T-helper 1 cell (primary cell): ENCODE measurements at places on chromosomes 7 and 10.

DNA sequence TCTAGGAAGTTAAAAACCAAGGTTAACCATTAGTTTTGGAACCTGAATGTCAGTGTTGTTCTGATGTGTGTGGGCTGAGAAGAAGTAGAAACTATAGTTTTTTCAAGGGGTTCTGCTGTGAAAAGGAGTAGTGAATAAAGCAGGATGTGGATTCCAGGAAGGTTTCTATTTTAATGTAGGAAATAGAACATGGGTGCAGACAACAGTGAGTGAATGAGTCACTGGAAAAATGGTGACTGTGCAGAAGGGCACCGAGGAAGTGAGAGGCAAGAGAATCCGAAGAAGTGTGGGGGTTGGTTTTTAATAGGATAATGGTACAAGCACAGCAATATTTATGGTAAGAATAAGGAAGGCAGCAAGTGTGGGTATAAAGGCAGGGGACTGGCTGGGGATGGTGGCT lies 120.4 kb downstream of the ARHGAP21 start:
- no peak for DNase-seq

- DNase-seq: no peak
Measured at GRCh38 chr7:45459476-45459875, 114.7 kb upstream of the ADCY1 start.

DNA sequence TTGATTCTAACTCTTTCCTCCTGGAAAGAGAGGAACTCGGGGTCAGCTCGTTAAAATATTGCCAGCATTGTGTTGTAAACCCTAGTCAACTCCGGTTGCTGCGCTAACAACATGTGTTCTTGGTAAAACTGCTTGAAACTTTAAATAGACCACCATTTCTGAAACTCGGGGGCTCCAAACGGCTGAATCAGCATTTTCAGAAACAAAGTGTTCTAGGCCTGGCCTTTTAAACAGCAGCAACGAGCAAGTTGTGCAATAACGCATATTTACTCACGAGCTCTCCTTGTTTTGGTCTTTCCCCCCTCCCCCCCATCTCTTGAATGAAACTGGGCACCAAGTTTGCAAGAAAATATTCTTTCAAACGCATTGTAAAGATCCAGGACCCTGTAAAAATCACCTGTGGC lies 9.2 kb upstream of the GRB10 start:
- no peak for DNase-seq

- peak; percentile 43 for DNase-seq
Measured at GRCh38 chr7:123865517-123866117, 20.6 kb downstream of the HYAL4 start.

DNA sequence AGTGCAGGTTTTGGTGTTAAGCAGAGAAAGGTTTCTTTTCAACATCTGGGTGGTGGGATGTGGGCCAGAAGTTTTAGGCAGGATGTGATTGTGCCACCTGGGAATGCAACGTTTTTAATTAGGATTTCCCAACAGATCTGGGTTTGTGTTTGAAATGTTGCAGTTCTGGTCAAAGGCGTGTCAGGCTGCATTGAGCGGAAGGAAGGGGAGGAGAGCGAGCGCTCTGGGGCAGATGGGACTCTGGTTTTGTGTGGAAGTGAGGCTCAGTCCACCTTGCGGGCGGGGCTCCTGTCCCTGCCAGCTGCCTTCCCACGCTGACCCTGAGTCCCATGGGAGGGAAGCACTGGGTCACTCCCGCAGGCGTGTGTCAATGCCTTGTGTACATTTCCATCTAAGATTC lies 767.7 kb downstream of the KCNMA1 start:
- DNase-seq: no peak

DNA sequence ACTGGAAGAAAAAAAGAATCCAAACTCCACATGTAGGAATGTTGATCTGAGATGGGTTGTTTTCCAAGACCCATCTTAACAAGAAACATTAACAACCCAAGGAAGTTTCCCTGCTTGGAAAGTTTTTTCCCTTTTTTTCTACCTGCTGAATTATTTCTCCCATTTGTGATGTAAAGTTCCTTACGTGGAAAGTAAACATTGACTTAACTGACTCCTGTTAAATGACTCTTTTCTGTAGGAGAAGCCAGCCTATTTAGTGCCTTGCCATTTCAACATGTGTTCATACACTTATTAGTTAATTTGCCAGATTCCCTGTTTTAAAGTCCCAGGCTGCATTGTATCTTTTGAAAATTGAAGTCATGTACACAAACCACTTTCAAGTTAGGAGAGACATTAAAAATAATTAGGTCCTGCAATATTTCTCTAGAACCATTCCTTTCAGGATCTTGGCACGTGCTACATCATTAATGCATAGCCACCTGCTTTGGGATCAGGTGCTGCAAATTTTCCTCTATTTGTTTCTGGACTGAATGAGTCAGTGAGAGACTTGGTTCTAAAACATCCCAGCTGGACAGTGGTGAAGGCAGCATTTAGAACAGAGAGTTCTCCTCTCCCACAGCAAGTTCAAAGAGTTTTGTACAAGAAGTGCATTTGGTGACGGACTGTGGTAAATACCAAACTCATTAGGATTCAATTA lies 698.5 kb downstream of the SUGCT start:
- no peak for DNase-seq

DNA sequence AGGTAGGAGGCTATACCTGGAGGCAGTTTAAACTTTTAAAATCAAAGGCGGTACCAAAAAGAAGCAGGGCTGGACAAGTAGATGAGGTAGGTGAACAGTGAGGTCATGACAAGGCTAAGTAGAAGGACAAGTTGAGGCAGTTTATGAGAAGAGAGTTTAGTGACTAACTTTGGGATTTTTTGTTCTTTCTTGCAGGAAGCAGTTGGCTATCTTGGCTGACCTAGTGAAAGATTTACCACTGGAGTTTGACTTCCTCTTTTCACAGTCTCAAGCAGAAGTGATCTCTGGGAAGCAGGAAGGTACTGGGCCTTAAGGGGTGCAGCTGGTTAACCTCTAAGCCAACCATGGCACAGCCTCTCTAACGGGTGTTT lies 26.3 kb downstream of the ENTPD7 start:
- no peak for DNase-seq

DNA sequence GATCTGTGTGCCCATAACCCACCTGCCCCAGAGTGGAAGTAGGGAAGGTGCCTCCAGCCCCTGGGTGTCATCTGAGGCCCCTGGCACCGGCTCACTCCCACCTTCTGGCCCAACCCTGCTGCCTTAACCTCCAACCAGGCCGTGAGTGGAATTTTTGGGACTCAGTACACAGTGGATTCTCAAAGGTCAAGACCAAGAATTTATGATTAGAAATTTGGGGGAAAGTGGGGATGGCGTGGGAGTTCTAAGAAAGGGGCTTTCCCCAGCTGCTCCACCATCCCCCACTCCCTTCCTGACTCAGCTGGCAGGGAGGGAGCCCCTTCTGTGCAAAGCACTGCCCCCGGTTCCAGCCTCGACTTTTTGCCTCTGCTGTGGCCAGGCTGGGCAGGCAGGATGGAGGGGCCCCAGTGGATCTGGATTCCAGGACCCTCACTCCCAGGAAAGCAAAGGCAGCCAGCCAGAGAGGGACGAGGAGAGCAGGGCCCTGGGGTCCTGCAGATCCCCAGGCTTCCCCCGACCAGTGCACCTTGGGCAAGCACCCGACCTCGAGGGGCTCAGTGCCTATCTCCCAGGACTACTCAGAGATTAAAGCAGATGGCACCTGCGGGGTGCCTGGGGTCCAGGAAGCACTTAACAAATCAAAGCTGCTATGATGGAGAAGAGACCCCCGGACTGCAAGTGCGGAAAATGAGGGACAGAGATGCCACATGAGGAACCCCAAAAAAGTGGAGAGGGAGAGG lies 12.8 kb downstream of the SPOCK2 start:
- no peak for DNase-seq

- no peak for DNase-seq
Measured at GRCh38 chr7:106768324-106768751, 96.7 kb upstream of the PIK3CG start.

- DNase-seq: no peak
Measured at GRCh38 chr7:88309819-88310218, 3.1 kb upstream of the STEAP4 start.

DNA sequence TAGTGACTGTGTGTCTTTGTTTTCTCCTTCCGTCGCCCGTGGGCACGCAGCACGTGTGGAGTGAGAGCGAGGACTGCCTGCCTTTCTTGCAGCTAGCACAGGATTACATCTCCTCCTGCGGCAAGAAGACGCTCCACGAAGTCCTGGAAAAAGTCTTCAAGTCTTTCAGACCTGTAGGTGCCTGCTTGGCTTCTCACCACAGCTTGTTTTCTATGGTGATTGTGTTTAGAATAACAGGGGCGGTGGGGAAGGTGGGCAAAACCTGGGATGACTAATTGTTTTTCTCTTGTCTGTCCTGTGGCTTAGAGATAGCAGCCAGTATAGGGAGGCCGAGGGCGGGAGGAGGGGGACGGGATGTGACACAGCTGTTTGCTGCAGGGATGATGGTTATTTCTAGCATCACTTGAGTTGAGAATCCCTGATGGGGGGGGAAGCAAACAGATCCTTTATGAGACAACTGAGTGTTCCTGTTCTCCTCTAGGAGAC lies 11.4 kb downstream of the MTURN start:
- no peak for DNase-seq

- no peak for DNase-seq
Measured at GRCh38 chr7:31020161-31020560, 31.9 kb upstream of the ADCYAP1R1 start.

DNA sequence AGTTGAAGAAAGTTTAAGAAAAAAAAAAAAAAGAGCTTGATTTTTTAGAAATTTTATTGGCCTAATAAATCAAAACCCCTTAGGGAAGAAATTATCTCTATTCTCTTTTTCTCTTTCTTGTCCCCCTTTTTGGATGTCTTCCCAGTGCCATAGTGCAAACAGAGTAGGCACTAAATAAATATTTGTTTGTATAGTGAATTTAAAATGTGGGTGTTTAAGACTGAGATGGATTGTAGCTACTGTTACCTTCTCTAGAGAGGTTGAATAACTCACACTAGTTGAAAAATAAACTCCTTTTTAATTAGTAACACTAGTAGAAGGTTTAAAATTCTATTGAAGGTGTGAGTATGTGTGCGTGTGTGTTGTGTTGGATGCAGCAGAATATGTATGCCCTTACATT lies 783.8 kb downstream of the NXPH1 start:
- DNase-seq: no peak

DNA sequence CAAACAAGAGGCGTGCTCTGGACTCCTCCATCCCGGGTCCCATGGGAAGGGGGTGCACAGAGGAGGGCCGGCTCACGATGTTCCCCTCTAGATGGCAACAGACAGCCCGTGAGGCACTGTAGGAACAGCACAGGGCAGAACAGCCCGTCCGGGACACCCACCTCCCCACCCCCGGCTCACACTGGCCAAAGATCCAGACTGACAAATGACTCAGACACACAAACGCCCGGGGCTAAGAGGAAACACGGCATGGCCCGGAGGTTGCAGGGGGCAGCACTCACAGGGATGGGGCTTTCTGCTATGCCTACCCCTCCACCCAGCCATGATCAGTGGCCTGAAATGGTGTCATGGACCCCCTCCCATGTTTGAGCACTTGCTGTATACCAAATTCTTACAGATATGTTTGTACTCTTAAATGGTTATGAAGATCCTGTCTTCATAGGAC lies 4.9 kb upstream of the ELN start:
- DNase-seq: no peak

- no peak for DNase-seq
Measured at GRCh38 chr7:157675427-157675927, 338.7 kb downstream of the DNAJB6 start.

DNA sequence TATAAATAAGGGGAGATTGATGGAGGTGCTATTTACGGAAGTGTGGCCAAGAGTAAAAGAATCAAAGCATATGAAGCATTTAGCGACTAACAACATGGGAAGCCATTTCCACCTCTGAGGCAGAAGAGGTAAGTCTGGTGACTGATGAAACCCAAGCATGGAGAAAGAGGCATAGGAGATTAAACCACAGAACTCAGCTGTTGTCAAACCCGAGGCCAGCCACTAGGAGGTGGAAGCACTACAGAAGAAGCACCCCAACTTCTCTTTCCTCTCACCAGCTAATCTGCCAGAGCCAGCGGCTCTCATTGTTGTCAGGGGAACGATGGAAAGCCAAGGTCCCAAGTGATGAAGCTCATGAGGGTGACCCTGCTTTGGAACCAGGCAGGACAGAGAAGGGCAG lies 19.6 kb upstream of the CNTNAP2 start:
- DNase-seq: no peak

DNA sequence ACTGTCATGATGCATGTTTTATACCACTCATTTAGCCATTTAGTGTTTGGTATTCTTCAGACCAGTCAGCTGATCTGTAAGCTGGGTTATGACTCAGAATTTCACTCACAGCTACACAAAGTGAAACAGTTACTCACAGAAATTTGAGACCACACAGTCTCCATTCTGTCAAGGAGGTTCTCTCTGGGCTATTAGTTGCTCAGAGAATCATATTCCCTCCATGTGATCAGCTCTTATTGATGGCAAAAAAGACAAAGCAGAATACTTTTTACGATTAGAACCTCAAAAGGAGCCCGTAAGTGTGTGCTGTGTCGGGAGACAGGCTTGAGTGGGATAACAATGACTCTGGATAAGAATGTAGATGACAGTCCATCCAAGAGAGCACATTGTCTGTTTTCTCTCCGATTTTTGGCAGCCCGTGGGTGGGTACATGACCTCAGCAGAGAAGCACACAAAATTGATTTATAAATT lies 277.6 kb upstream of the SORCS1 start:
- DNase-seq: no peak

GRCh38 chr7:78011642-78012041 lies 213.1 kb downstream of the PHTF2 start:
- DNase-seq: no peak

GRCh38 chr10:34538281-34538829 lies 276.7 kb downstream of the PARD3 start:
- DNase-seq: no peak

DNA sequence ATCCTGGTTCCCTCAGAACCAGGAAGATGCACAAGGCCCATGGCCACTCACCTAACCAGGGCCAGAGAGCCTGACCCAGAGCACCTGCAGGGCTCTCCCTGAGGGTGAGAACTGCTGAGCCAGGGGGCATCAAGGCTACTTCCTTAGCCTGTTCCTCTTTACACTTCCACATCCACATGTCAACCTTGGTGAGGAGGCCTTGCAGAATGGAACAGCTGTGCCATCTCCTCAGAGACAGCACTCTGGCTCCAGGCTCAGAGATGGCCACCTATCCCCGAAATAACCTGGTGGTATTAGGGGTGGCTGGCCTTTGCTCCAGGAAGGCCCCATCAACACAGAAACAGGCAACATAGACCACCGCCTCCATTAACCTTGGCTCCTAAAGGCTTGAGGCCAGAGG lies 473.0 kb downstream of the RPS24 start:
- DNase-seq: no peak

- no peak for DNase-seq
Measured at GRCh38 chr7:54543051-54543488, 895 bp downstream of the VSTM2A start.

GRCh38 chr10:49090189-49090575 lies 25.1 kb downstream of the VSTM4 start:
- DNase-seq: no peak

GRCh38 chr7:53111031-53111430 lies 75.6 kb downstream of the POM121L12 start:
- DNase-seq: no peak

GRCh38 chr10:103748020-103748419 lies 107.4 kb downstream of the SH3PXD2A start:
- no peak for DNase-seq

- DNase-seq: no peak
Measured at GRCh38 chr7:36611703-36612102, 112.6 kb downstream of the AOAH start.
